Vagina (tissue), 2 donors: ENCODE measurements at places on chromosomes 4 and X.

DNA sequence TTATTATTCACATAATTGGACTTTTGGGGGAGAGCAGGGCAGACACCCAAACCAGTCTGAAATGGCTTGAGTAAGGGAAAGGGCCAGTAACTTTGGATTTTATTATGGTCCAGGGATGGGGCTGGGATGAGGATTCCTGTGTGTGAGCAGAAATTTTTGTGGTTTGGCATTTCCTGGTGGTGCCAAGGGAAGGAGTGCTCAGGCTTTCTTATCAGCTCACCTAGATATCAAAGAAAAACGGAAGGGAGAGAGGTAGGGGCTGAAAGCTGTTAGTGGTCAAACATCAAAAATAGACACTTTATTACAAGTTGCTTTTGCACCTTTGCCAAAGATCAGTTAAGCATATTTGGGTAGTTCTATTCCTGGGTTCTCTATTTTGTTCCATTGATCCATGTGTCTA is 128.5 kb upstream of the DIPK2B start:
- DNase-seq, result no peak

DNA sequence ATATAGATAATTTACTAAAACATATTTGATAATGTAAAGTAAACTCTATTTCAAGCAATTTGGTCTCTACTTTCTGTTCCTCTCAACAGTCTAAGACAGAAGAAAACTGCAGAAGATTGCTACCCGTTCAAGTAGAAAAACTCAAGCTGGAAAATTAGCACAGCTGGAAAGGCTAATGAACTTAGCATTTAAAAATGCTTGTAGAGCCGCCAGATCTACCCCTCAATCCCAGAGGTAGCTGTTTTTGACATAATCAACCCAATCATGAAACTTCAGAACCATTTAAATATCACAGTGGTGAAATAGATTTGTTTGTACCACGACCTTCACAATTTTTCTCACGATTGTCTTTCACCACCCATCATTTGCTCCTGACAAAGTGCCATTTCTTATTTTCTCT is 479.5 kb downstream of the SPRY1 start:
- DNase-seq, result no peak

GRCh38 chr4:155907556-155907955 is 4.1 kb downstream of the TDO2 start:
- DNase-seq, result no peak

DNA sequence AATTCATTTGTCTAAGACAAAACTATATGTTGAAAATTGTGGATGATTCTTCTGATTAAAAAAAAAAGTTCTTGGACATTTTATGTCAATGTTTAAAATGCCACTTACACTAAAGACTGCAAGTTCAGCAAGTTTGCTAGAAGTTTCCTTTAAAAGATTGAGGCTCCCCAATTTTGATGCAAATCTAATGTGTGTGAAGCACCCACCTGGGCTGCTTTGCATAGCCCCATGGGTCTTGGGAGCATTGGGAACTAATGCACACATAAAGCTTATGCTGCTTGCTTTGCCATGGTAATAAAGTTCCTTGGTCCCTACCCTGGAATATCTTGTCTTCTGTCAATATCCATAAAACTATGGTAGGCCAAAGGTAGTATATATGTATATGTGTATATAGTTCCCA is 725.9 kb upstream of the GRID2 start:
- no peak for DNase-seq

GRCh38 chr4:41221850-41222645 is 7.7 kb upstream of the APBB2 start:
- no peak for DNase-seq

DNA sequence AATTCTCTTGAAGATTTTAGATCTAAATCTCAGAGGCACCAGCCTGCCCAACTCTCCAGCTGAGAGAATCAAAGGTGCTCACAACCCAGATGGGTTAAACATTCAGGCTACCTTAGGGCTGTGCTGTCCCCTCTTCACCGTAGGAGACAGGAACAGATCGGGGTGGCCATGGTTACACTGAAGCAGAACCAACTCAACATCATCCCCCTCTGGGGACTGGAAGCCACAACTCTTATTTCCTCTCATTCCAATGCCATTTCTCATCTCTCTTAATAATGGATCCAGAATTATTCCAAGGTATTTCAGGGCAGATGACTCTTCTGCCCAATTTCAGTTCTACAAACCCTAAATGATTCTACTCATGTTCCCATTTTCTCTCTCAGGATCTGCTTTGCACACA is 109.7 kb downstream of the NKX6-1 start:
- DNase-seq, result no peak

DNA sequence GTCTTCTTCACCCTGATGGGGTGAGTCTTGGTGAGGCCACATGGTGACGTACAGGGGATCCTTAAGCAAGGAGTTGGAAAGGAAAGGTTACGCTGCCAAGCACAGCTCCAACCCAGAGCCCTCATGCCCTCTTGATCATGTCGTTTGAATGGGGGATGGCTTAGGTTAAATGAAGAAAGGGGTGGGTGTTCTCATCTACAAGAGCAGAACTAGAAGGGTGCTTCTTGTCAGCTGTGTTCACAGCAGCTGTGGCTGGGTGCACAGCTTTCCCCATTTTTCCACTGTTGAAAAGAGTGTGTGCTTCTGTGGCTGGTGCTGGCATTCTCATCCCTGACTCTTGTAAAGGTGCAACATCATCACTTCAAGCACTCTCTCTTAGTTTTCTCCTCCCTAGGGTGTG is 15.5 kb upstream of the SCRG1 start:
- DNase-seq, result no peak

- no peak for DNase-seq
These were observed 48.2 kb upstream of the H2AZ1 start for GRCh38 chr4:99998062-99998867.

GRCh38 chr4:20393486-20394100 is 141.9 kb downstream of the SLIT2 start:
- no peak for DNase-seq

DNA sequence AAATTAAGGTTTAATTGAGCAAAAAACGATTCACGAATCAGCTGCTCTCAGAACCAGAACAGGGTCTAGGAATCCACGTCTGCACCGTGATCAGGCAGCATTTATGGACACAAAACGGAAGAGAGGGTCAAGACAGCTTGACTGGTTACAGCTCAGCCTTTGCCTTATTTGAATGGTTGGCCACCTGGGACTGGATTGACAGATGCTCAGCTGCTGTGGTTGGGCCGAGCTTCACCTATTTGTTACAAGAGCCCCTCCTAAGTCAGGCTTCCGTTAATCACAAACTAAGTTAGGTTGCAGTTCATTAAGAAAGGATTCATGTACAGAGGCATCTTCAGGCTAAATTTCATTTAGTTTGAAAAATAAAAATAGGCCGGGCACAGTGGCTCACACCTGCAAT is 50.6 kb upstream of the MAN2B2 start:
- no peak for DNase-seq

DNA sequence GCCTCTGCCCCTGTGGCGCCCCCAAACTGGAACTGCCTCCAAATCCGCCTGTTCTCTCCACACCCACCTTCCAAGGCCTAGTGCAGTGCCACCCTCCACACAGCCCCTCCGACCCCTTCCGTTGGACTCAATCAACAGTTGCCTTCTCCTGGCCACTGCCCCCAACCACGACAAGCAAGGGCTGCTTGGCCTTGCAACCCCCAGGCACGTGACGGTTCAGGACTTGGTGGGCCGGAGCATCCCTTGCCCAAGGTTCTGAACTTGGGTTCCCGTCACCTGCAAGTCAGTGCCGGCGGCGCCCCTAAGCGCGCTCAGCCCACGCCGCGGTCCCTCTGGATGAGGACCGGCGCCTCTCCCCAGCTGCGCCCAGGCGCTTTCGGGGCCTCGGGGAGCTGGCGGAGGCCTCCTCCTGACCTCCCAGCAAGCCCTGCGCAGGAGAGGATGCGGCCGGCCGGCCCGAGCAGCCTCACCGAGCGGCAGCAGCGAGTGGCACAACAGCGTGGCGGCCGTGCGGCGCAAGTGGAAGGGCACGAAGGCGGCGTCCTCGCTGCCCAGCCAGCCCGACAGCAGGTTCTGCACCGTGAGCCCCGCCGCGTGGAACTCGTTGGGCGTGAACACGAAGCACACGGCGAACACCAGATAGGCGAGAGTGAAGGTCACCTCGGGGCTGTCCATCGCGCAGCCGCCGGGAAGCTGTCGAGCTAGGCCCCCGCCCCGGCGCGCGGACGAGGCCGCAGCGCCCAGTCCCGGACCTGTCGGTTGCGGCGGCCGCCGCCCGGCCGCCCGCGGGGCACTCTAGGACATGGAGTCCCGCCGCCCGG is 750 bp downstream of the TMEM129 start:
- DNase-seq, result no peak

- DNase-seq, result no peak
These were observed at the start of gene FGF16 for GRCh38 chrX:77446908-77447652. Gene FGF16, plus strand, starts transcription at chrX:77447389. Its CDS starts 286 bp downstream, at chrX:77447675.

GRCh38 chrX:50098241-50098640 is 102.6 kb downstream of the AKAP4 start:
- no peak for DNase-seq
